Fibroblast of lung (primary cell): ENCODE measurements at places on chromosomes 6 and 20.
A peak's percentile ranks its signal among the peaks of the same experiment; 100 is the strongest.

DNA sequence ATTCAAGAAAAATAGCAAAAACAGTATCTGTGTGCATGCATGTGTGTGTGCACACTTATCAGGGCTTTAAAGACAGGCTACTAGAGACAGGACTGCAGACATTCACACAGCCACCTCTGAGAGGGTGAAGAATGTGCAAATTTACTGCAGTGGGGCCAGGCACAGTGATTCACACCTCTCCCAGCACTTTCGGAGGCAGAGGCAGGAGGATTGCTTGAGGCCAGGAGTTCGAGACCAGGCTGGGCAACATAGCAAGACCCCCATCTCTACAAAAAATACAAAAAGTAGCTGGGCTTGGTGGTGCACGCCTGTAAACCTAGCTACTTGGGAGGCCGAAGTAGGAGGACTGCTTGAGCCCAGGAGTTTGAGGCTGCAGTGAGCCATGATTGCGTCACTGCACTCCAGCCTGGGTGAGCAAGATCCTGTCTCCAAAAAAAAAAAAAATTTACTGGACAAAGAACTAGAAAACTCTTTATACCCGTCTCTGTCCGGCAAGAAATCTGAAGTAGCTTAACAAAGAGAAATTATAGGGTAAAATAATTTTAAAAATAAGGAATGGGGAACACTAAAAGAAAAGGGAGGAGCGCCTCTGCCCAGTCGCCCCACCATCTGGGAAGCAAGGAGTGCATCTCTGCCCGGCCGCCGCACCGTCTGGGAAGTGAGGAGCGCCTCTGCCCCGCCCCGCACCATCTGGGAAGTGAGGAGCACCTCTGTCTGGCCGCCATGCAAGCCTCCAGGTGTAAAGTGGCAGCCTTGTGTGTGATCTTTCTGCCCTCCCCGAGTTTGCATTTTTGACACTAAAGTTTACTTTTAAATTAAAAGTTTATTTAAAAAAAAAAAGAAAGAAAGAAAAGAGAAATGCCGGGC is 105.1 kb downstream of the ZMYND8 start:
- DNase-seq: no peak

DNA sequence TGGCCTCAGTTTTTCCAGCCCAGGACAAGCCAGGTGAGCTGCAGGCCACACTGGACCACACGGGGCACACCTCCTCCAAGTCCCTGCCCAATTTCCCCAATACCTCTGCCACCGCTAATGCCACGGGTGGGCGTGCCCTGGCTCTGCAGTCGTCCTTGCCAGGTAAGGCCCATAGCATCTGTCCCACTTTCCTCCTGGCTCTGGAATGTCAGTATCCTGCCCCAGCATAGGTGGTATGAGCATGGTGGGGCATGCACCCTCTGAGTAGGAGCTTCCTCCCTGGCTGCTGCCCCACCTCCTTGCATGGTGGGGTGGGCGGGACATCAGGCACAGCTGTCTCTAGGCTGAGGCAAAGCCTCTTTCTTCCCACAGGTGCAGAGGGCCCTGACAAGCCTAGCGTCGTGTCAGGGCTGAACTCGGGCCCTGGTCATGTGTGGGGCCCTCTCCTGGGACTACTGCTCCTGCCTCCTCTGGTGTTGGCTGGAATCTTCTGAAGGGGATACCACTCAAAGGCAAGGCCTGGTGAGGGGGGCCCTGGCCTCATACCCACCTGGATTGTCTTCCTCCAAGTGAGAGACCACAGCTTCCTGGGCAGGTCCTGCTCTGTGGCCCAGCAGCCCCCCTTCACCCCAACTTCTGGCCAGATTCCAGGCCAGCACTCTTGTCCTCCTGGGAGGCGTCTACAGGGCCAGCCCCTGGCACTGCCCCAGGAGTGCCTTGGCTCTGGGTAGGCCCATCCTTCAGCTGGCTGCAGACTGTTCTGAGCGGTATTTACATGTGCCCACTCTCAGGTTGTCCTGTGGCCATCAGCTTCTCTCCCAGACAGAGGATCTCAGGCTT is 9.1 kb downstream of the PI16 start:
- no peak for DNase-seq

GRCh38 chr6:39956936-39957335 is 22.7 kb upstream of the MOCS1 start:
- peak; percentile 44 for DNase-seq

DNA sequence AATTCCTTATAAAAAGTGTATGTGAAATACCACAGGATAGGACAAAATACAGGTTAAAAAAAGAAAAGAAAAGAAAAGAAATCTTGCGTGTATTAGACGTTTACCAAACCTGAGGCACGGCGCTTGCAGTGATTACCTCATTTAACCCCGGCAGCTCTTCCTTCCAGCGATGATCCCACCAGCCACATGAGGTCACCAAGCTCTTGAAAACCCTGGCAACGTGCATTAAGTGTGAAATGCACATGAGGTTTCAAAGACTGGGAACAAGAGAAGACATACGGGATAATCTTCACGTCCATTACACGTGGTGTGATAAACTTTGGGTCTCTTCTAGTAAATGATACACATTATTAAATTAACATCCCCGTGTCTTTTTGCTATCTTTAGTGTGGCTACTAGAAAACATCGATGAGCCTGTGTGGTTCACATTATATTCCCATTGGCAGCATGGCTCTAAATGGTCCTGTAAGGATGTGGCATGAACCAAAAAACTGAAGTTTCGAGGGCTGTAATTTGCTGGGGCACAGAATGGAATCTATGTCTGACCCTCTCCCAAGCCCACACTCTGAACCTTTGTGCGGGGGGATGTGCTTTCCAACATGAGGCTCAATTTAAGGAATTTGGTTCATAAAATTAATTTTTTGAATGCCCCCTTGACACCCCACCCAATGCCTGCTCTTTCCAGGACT is 59.2 kb upstream of the THBS2 start:
- DNase-seq: peak; percentile 20

DNA sequence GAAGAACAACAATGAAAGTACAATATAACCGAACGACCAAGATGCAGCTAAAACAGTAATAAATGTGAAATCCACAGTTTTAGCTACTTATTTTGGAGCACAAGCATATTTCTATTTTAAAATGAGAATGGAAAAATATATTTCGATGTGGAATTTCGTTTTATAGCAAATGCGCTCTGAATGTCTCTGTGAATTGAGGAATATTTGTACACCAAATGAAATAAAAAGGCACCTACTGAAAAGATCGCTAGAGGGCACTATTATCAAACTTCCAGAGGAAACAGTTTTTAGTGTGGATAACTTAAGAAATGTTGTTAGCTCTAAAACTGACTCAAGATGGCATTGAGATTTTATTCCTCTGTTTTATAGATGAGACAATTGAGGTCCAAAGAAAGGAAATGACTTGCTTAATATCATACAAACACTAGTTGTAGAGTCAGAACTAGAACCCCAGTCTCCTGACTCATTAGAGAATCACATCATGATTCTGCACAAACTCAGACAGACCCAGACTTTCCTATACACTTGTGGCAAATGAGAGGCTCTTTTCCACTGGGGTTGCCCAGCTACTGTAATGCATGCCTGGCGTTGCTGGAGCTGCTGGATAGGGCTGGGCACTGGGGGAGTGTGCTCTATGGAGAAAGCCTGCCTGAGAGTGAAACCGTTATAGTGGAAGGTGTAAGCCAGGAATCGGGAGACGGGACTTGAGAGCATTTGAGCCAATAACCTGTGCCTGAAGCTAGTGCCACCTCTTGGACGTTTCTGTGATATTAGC is 51.9 kb downstream of the GCLC start:
- peak; percentile 77 for DNase-seq

DNA sequence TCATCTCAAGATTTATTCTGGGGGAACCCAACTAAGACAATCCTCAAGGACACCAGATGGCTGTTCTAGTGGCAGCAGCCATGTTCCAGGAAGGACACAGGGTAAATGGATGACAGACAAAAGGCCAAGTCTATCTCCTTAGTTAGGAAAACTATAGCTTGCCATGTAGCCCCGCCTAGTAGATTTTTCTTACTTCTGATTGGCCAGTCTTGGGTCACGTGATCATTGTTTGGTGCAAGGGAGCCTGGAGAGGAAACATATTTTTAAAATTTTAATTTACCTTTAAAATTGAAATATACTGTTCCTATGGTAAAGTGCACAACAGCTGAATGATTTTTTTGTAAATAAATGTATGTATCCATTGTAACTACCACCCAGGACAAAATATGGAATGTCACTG is 4.4 kb upstream of the KCNS1 start:
- no peak for DNase-seq

DNA sequence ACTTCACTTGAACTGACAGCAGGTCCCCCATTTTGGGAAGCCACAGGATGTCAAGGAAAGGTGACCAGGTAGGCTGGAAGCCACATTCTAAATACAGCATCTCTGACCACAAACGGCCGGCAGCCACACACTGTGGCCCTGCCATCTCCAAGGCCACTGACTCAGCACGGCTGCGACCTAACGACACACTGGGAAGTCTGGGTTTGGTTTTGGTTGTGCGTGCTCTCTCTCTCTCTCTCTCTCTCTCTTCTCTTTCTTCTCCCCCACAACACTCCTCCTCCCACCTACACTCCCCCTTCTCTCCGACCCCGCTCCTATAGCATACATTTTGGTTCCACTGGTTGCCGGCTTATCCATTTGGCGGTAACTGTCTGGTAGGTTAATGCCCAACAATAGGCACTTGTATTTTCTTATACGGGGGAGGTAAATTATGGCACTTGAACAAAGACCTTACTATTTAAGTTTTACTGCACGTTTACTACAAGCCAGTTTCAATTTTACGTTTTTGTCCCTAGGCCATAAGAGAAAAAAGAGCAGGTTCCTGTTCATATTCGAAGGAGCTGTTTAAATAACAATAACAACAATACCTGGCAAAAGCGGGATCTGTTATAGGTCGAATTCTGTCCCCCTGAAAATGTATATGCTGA is 103.6 kb downstream of the GMDS start:
- no peak for DNase-seq

DNA sequence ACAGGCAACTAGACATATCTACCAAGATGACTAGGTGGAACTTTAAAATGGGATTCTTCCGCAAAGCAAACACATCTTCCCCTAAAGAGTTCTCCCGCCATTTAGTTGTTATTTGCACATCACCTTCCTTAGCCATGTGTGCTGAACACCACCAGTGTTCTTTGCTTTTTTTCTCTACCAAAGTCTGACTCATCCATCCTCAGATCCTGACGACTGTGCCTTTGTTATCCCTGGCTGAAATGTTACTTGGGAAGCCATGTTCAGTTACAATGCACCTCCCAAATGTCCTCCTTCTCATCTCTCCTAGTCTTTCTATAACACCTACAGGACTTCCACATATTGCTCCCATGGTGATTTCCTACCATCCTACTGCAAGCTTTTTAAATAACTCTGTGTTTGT is 593.5 kb upstream of the ARID1B start:
- no peak for DNase-seq

GRCh38 chr20:24672181-24672880 is 202.9 kb downstream of the SYNDIG1 start:
- DNase-seq: peak; percentile 88

DNA sequence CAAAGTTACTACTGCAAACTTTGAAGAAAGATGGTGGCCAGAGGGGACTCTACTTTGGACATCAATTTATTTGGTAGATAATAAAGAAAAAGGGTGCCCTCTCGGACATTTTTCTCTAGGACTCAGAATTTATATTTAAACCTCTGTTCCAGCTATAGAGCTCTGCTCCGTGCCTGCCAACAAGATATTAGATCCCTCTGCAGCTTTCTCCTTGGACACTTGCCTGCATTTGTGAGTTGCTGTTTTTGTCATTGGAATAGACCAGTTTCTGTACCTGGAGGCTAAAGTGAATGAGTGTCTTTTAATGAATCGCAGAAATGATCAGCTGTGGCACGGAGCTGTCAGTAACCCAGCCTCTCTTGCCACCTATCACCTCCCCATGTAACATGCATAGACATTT is 253.5 kb downstream of the NRN1 start:
- DNase-seq: no peak

GRCh38 chr6:44226368-44227147 is 3.2 kb downstream of the SLC29A1 start:
- no peak for DNase-seq

DNA sequence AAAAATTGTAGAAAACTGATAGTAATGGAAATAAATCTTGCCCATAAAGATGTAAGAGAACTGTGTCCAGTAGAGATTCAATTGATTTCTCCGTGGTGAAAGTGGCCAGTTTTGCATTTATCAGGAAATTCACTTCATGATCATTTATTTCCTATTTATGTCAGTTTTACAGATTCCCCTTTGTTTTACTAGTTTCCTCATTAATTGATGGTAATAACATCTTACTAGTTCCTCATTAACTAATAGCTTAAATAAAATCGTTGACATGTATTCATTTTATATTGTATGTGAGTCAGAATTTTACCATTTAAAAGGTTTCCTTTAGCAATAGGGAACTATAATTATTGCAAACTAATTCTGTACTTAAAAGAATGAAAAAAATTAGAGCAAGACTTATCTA is 99.8 kb upstream of the ADGRF1 start:
- DNase-seq: no peak

GRCh38 chr20:23225407-23226060 is 125.1 kb upstream of the NXT1 start:
- DNase-seq: peak; percentile 96

DNA sequence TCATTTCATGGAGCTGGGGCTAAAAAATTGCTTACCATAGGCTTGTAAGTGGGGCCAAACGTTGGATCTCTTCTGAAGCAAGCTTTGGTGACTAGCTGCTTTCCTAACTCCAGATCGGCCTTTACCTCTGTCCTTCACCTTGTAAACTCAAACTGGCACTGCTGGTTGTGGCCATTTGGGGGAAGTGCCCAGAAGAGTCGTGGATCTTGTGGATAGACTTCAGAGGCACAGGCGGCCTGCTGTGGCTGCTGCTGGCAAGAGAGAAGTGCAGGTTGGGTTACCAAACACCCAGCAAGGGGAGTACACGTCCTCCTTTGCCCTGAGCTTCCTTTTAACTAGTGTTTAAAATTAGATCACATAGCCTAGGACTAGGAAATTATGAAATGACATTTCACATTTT is 36.8 kb upstream of the KLHL31 start:
- no peak for DNase-seq

DNA sequence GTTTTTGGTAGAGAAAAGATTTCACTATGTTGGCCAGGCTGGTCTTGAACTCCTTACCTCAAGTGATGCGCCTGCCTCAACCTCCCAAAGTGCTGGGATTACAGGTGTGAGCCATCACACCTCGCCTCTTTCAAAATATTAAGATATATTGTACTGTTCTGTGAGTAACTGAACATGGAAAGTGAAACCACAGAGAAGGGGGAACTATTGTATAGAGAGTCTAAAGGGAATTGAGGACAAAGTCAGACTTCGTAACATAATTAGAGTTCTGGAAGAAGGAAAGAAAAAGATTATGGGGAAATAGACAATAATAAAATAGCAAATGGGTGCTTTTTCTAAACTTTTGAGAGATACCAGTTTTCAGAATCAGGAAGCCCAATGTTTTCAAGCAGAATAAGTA is 17.4 kb upstream of the AKAP7 start:
- DNase-seq: no peak

- no peak for DNase-seq
These were observed 75.9 kb upstream of the SYNJ2 start for GRCh38 chr6:157905590-157906342.

- peak; percentile 14 for DNase-seq
These were observed 28.3 kb downstream of the MAS1 start for GRCh38 chr6:159919011-159919511.

- peak; percentile 76 for DNase-seq
These were observed 4.2 kb downstream of the PSMF1 start for GRCh38 chr20:1122388-1123315.

- DNase-seq: no peak
These were observed 15.0 kb downstream of the SLC22A16 start for GRCh38 chr6:110461376-110461775.
